Endothelial cell (in vitro differentiated cells): ENCODE measurements at places on chromosomes 7 and 10.

- no peak for DNase-seq
These were observed 25.0 kb upstream of the GTPBP4 start for GRCh38 chr10:963186-963585.

DNA sequence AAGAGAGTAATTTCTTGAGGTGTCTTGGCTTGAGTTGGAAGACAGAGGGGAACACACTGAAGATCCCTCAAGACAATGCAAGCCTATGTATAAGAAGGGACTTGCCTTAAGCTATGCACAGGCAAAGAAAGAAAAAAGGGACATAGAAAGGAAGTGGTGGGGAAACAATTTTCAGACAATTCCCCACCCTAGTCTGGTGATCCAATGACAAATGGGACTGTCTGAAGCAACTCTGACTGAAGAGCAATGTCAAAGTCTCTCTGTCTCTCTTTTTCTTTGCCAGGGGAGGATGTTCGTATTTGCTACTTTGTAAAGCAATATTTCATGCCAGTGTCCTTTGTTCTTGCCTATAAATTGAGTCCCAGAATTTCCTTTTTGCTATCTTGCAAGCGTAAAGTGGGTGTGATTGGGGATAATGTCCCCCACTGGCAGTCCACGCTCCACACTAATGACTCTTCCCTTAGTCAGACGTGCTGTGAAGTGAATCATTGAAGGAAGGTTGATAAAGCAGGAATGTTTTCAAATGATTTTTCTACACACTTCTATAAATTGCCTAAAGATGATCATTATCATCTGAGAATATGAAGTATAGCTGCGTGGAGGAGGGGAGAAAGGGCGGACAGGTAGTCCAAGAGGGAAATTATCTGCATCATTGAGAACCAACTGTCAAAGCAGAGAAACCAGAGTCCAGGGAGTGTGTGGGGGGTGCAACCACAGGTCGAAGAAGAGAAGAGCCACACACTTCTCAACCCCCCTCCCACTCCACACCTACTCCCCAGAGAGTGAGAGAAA is 243.8 kb upstream of the ETV1 start:
- DNase-seq, result no peak

DNA sequence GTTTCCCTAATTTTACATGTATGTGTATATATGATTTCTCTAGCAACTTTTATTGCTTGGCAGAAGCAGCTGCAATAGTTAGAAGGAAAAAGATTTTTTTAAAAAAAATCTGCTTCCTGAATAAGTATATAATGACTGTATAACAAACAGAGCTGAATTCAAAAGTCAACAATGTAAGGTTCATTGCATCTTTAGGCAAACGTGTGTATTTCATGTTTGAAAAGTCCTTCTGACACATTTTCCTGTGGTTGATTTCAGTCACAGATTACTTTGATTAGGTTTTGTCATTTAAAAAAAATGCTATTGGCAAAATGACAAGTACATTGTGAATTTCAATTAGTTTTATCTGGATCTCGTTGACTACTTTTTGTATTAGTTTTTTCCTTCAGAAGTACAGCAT is 231.0 kb downstream of the CSTF2T start:
- no peak for DNase-seq

DNA sequence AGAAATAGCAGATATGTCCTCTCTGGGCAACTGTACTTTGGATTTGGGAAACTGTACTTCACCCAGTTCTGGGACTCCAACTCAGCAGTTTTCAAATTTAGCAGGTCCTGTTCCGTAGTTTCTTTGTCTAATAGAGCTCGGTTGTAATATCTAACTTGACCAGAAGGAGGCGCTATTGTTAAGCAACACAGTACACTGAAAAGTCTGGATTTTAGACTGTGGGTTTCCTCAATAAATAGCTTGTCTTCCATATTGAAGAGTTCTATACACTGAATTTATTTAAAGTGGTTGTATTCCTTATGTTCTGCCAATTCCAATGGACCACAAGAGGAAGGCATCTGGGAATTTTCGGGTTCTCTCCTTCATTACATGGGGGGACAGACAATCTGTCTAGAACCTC is 39.8 kb downstream of the ELFN1 start:
- no peak for DNase-seq

DNA sequence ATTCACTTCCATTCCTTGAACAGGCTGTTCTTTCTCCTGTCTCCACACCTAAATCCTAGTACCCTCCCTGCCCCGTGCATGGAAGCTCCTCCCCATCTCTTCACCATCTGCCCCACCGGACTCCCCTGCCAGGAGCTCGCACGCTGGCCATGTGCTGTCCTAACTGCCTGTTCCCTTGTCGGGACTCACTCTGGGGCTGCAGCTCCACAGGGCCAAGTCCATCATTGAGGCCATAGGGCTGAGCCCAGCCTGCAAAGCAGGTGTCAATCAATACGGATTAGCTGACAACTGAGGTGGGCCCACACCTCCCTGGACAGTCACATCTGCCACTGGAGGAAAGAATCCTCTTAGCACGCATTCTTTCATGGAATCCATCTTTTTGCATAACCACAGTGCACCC is 41.4 kb upstream of the DMBT1 start:
- no peak for DNase-seq

DNA sequence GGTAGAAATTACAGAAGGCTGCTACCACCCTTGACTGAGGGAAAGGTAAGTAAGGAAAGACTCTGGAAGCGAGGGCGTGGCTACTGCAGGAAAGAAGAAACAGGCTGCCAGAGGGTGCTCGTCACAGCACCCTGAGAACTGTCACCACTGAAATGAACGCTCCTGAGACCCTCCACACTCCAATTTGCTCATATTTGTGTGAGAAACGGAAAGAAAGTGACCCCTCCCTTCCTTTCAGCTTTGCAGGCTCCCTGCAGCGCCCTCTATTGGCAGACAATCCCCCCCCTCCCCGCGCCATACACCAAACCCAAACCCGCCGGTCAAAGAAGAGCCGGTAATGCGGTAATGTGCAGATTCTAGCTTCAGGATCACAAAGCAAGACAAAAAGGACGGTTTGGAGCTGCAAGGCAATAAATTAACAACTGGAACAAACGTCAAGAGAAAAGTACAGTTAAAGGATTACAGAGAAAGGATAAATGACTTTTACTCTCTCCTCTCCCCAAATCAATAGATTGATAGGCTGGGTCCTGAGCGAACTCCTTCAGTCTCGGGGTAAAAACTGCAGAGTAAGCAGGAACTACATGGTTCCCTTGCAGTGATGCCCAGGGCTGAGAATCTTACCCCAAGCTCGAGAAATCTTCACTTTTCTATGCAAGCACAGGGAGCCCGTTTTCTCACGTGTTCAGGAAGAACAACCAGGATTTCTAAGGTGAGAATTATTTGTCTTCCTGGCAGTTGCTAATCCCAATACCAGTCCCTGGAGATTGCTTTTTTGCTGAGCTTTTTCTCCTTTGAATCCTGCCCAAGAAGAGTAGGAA is 47.6 kb downstream of the STEAP1B start:
- DNase-seq, result peak; percentile 71

DNA sequence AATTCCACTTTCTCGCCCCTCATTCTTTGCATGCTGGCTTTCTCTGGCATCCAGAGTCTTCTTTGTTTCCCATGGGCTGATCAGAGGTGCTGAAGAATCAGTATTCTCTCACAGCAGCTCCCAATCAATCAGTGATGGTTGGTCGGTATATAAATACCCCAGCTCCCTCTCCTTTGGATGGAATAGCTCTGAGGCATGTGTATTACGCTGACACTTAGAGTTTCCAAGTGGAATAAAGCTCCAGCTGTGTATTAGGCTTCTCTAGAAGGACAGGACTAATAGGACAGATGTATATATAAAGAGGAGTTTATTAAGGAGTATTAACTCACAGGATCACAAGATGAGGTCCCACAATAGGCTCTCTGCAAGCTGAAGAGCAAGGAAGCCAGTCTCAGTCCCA is 218.3 kb upstream of the GRB10 start:
- no peak for DNase-seq

GRCh38 chr10:90403211-90404000 is 454.4 kb downstream of the HTR7 start:
- no peak for DNase-seq

DNA sequence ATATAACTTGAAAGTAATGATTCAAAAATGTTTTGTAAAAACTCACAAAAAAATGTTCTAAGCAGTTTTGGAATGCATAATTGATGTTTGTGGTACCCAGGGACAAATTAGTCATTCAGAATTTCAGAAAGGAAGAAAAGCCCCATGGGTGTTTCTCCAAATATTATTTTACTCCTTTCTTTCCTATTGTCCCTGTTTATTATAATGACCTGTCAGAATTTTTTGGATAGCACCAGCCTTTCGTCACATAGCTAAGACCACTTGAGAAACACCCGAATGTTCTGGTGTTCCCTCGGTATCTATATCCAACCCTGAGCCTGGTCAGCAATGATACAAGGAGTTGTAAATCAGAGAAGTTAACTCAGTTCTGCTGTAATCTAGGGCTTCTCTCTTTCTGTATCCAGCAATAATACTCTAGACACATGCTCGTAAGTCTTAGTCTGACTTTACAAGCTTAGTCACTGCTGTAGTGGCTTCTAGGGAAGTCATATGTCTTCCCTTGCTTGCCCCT is 64.8 kb upstream of the MEOX2 start:
- DNase-seq, result no peak

- DNase-seq, result no peak
These were observed 14.3 kb upstream of the ZNF467 start for GRCh38 chr7:149787428-149788299.

DNA sequence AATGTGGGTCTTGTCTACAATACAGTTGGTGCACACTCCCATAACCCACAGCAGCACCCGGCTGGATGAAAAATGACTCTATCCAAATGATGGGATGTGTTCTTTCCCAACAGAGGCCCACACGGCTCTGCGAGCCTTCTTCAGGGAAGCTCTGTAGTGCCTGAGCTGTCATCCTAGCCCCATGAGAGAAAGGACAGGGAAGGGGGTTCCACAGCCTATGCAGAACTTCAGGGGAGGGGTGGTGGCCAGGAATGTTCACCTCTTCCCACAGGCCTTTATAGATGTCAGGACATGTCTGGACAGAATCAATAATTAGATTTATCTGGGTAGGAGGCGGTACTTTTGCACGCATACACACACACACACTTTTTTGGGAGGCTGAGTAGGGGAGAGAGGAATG is 109.0 kb downstream of the JCAD start:
- no peak for DNase-seq

DNA sequence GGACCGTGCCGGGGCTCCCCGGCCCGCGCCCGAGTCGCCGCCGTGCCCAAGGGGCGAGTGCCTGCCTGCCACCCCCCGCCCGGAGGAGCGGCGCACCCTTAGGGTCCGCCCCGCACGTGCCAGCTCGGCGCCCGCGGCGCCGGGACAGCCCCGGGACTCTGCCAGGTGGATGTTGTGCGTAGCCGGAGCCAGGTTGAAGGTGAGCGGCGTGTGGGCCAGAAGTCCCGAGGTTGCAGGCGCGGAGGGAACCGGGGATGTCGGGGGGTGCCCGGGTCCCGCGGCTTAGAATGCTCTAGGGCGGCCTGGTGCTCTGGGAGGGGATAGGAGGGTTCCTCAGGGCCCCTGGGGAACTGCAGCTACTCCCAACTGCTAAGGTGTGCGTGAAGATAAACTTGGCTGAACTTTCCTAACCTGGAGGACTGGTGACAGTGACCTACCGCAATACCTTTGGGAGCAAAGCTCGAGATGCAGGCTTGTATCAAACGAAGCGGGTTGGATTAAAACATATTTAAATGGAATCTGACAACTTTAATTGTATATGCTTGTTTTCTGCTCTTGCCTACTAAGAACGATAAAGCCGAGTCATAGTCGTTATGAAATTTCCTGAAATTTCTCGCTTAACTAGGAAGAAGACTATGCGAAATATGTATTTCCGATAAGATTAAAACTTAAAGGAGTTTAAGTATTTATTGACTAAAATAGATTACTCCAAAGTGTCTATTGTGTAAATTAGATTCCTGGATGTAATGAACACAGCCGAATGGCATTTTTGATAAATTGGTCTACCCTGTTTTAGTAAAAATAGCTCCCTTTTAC is at the start of gene CUX1:
Gene CUX1, plus strand, starts transcription at position 156 of the 816 bp plus-strand sequence. Its CDS starts 14 bp downstream, at position 170.
- peak; percentile 7 for DNase-seq

- no peak for DNase-seq
These were observed 49.6 kb downstream of the CYCS start for GRCh38 chr7:25075459-25075858.

DNA sequence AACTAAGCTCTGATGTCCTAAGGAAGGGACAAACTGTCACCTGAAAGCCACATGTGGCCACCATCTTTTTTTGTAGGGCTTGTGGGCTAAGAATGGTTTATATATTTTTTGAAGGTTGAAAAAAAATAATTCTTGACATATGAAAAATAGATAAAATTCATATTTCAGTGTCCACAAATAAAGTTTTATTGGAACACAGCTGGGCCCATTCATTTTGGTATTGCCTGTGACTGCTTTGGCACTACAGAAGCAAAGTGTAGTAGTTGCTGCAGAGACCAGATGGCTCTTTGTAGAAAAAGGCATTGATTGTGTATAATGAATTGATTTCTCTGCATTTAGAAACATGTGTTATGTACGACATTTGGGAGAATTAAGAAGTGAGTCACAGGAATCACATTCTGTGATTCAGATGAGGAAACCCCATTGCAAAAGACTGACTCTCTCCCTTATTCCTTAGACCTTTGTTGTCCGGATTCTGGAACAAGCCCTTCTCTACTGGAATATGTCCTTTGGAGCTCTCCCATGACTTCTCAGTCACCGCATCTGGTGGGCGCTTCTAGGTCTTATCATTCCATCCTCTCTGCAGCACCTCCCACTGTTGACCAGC is 438.7 kb downstream of the LRMDA start:
- no peak for DNase-seq

- no peak for DNase-seq
These were observed 12.0 kb downstream of the INPP5F start for GRCh38 chr10:119737823-119738222.

GRCh38 chr7:140300243-140301136 is 97.8 kb downstream of the SLC37A3 start:
- DNase-seq, result no peak

GRCh38 chr7:3861941-3862340 is 560.9 kb downstream of the SDK1 start:
- no peak for DNase-seq

GRCh38 chr10:5433182-5433581 is 20.8 kb downstream of the NET1 start:
- no peak for DNase-seq

DNA sequence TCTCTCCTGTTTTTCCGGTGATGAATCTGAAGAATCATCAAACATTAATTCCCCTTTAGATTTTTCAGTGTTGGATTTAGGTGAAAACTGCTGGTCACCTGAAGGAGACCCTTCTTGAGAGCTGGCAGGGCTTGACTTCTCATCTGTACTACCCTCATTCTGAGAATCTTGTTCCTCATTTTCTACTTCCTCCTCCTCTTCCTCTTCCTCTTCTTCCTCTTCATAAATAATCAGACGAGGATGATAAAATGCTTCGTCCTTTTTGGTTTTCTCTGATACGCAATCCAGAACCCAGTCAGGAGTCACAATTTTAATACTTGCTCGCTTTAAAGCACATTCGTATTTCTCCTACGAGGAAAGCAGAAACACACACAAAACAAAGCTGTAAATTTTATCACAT is 26.9 kb downstream of the PAXIP1 start:
- DNase-seq, result no peak

- DNase-seq, result no peak
These were observed 1053.9 kb downstream of the KCNMA1 start for GRCh38 chr10:76583711-76584161.

GRCh38 chr10:88931548-88931947 is 21.0 kb downstream of the ACTA2 start:
- no peak for DNase-seq
